Activated naive CD4-positive, alpha-beta T cell treated with anti-CD3 and anti-CD28 coated beads, Interleukin-2, amount 50 U/mL, for 72 hours (primary cell): ENCODE measurements at places on chromosomes 2 and 18. TPM values are rescaled to one million over a fixed set of nuclear protein-coding genes. Genes with fewer than 3 reads are reported as not detected.

Gene NFE2L2
- 44.7 TPM for total RNA-seq

Gene MBP
- 60.0 TPM for total RNA-seq

Gene LRRTM4
- not detected for total RNA-seq

Gene ANKRD62
- not detected for total RNA-seq

Gene ALPG
- total RNA-seq = not detected

Gene NTSR2
- total RNA-seq = not detected

Gene SATB2
- total RNA-seq = not detected

Gene CCDC148
- not detected for total RNA-seq

Gene SCN9A
- total RNA-seq = not detected

Gene TCF23
- 0.07 TPM for total RNA-seq

Gene SLC19A3
- total RNA-seq = not detected

Gene KANSL3
- total RNA-seq = 53.6 TPM

Gene POTEE
- total RNA-seq = 0.66 TPM

Gene SERPINB4
- not detected for total RNA-seq

Gene ALK
- not detected for total RNA-seq

Gene AFF3
- total RNA-seq = 5.2 TPM

Gene BMP10
- not detected for total RNA-seq

Gene CGREF1
- 15.8 TPM for total RNA-seq

Gene HOXD9
- total RNA-seq = not detected

Gene SMIM21
- not detected for total RNA-seq

Gene FAM117B
- 17.7 TPM for total RNA-seq

Gene LYG2
- not detected for total RNA-seq

Gene GFPT1
- total RNA-seq = 57.7 TPM

Gene LANCL1
- total RNA-seq = 50.7 TPM

Gene CREG2
- total RNA-seq = not detected

Gene CAMKMT
- 17.3 TPM for total RNA-seq

Gene WDPCP
- 10.1 TPM for total RNA-seq

Gene CACNB4
- 1.5 TPM for total RNA-seq

Gene CASP10
- total RNA-seq = 25.1 TPM

Gene NYAP2
- 0.04 TPM for total RNA-seq

Gene RAPGEF4
- total RNA-seq = 1.0 TPM

Gene SCTR
- total RNA-seq = not detected

Gene CFAP53
- total RNA-seq = 0.82 TPM

Gene ATP6V1B1
- total RNA-seq = not detected

Gene RTP5
- total RNA-seq = 0.09 TPM

Gene COLEC11
- not detected for total RNA-seq

Gene CXCR2
- total RNA-seq = not detected

Gene DUSP19
- total RNA-seq = 3.8 TPM

Gene THAP4
- total RNA-seq = 42.2 TPM

Gene CCDC141
- 6.1 TPM for total RNA-seq

Gene CYTIP
- total RNA-seq = 417 TPM

Gene CD8B2
- not detected for total RNA-seq

Gene LRP1B
- not detected for total RNA-seq

Gene UGT1A4
- not detected for total RNA-seq

Gene TUBB8B
- not detected for total RNA-seq

Gene RFX8
- 1.9 TPM for total RNA-seq

Gene IL36RN
- total RNA-seq = not detected

Gene COL5A2
- total RNA-seq = 2.9 TPM

Gene SAP130
- total RNA-seq = 28.0 TPM

Gene ASB18
- total RNA-seq = not detected

Gene DYNAP
- total RNA-seq = not detected

Gene ST8SIA5
- 0.19 TPM for total RNA-seq
